ENCODE measurements at places on chromosomes 2 and 18.

DNA sequence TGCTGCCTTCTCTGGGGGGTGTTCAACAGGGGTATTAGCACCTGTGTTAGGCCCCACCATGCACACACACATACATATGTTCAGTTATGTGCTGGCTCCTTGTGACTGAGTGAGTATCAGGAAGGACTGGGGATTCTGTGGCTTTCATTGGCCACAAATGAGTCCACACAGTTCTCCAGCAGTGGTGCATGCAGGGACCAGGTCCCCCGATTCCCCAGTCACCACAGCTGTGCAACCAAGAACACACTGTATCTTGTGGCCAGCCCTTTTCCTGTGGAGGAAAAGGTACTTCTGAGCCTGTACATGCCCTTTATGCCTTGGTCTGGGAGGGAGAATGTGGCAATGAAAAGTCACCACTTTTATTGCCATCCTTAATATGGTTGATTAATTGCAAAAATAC lies 74.9 kb upstream of the KLF7 start:
- DNase-seq = no peak

- DNase-seq = no peak
Observed at GRCh38 chr2:20185176-20186022, 39.5 kb downstream of the SDC1 start.

- no peak for DNase-seq
Observed at GRCh38 chr2:154537843-154538450, 160.5 kb upstream of the KCNJ3 start.

DNA sequence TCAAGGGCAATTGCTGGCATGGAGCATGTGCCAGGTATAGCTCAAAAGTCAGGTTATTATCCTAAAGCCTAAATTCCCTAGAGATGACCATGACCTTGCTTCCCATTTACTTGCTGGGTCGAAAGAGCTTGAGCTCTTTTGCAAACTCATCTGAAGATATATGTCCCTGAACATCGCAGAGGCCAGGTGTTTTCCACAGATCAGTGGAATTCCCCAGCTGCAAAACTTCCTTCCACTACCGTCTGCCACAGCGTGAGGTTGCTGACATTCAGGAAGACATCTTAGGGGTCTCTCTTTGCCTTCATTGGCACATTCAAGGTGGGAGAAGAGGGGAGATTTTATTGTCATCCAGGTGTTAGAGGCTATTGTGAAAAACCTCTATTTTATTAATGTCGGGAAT lies 171.0 kb downstream of the MIB1 start:
- DNase-seq = no peak

DNA sequence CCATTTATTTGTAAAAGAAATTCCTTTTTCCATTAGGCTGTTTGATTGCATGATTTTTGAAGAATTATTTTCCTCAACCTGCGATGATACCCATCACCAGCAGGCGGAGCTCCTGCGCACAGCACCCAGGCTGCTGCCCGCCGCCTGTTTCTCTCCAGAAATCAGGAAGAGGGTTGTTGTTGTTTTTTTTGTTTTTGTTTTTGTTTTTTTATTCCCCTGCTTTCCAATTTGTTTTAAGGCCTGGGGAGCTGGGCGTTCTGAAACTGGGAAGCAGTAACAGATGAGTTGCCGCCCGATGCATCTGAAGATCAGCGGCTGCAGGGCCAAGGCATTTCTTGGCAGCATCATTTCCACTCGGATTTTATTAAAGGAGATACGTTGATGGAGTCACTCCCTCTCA lies 132.1 kb downstream of the MBP start:
- peak; percentile 21 for DNase-seq

DNA sequence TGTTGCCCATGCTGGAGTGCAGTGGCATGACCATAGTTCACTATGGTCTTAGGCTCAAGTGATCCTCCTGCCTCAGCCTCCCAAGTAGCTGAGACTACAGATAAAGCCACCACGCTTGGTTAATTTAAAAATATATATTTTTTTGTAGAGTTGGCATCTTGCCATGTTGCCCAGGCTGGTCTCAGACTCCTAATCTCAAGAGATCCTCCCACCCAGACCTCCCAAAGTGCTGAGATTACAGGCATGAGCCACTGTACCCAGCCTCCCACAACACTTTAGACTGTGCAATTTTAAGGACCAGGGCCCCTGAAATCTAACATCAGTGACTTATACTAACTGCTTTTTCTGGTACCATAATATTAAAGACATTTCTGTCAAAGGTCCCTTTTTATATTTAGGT lies 5.2 kb downstream of the TXNDC2 start:
- no peak for DNase-seq

DNA sequence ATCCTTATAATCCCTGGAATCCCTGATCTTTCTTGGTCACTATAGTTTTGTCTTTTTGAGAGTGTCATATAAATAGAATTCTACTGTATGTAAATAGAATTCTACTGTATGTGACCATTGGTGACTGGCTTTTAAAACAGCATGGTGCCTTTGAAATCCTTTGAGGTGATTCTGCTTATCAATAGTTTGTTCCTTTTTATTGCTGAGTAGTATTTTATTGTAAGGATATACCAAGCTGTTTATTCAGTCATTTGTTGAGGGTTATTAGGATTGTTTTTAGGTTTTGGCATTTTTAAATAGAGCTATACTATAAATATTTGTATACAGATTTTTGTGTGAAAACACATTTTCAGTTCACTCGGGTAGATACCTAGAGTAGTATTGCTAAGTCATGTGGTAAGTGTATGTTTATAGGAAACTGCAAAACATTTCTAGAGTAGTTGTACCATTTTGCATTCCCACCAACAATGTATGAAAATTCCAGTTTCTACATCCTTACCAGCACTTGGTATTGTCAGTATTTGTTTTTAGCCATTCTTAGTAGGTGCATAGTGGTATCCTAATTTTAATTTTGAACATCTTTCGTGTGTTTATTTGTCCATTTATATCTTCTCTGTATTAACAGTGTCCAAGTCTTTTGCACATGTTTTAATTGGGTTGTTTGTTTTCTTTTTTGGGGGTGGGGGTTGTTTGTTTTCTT lies 45.6 kb downstream of the RAB3GAP1 start:
- no peak for DNase-seq

GRCh38 chr2:134411828-134412638 lies 158.2 kb downstream of the MGAT5 start:
- peak; percentile 33 for DNase-seq

DNA sequence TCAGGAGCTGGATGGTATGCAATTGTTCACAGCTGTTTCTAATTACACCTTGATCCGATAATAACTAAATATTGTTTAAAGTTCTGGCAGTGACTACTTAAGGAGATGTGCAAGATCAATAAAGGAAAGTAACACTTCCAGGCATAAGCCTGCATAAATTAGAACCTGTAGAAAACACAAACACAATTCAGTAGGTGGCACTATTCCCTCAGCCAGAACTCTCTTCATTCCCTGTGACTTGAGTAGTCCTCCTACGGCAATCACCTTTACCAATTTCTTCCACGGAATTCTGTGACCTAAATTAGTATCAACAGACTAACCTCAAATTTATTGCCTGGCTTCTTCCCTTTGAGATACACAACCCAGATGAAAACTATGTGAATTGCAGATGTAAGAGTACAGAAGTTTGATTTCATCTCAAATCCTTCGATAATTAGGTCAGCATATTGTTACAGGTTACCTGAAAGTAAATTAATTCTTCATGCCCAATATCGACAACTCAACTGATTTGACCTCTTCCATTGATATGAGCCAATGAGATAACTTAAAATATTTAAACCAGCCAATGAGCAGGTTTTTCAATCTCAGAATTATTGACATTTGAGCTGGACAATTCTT lies 137.8 kb downstream of the PID1 start:
- no peak for DNase-seq

DNA sequence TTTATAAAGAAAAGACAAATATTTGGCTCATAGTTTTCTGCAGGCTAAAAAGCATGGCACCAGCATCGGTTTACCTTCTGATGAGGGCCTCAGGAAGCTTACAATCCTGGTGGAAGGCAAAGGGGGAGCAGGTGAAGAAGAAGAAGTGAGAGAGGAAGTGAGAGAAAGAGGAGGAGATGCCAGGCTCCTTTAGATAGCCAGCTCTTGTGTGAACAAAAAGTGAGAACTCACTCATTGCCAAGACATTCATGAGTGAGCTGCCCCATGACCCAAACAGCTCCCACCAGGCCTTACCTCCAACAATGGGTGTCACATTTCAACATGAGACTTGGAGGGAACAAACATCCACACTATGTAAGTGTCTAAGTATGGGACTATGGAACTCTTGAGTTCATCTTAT lies 14.3 kb downstream of the CCDC150 start:
- DNase-seq = no peak

DNA sequence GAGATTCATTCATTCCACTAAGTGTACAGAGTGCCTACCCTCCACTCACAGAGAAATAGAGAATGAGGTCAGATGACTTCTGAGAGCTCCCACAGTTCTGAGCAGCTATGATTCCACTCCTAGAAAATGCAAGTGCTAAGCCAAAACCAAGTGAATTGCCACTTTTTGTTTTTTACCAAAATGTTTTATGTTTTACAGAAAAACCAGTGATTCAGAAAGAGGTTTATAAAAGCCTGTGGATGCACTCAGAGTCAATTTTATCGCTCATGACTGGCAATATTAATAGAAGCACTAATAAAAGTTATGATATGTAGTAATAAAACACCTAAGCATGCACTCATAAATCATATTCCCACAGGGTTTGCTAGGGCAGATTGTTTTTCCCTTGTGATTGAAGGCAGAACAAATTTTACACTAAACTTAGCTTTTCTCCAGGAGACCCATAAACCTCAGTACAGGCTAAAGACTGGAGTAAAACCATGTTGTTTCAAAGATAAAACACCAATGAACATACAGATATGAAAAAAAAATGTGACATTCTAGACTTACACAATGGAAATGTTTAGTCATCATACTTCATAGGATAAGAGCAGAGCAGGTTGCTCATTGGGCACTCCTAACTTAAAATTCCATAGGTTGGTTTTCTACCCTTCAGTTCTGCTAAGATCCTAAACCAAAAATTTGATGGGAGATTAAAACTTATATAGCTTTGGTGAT lies 67.5 kb downstream of the PDK1 start:
- no peak for DNase-seq

DNA sequence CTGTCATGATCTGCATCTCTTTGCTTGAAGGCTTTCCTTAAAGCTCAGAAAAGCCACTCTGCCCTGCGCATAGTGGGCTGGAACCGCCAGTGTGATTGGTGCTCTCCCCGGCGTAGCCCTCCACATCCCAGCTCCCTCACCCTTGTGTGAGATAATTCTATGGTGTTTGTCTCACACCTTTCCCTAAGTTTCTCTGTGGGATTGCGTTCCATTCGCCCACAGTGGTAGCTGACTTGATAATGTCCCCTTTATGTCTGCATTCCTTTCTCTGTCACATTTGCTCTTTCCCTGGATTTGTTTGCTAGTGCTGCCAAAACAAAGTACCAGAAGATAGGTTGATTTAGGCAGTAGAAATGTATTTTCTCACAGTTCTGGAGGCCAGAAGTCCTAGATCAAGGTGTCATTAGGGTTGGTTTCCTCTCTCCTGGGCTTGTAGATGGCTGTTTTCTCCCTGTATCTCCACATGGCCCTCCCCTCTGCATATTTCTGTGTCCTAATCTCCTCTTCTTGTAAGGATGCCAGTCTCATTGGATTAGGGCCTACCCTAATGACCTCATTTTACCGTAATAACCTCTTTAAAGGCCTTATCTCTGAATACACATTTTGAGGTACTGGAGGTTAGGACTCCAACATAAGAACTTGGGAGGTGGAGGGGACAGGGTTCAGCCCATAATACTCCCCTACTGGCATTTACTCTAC lies 7.4 kb upstream of the TMEM87B start:
- no peak for DNase-seq

- no peak for DNase-seq
Observed at GRCh38 chr2:218364196-218364595, 7.5 kb downstream of the CATIP start.

- DNase-seq = peak; percentile 29
Observed at GRCh38 chr2:11863513-11864328, 117.3 kb downstream of the LPIN1 start.

GRCh38 chr2:45809205-45809604 lies 157.7 kb downstream of the PRKCE start:
- DNase-seq = no peak

DNA sequence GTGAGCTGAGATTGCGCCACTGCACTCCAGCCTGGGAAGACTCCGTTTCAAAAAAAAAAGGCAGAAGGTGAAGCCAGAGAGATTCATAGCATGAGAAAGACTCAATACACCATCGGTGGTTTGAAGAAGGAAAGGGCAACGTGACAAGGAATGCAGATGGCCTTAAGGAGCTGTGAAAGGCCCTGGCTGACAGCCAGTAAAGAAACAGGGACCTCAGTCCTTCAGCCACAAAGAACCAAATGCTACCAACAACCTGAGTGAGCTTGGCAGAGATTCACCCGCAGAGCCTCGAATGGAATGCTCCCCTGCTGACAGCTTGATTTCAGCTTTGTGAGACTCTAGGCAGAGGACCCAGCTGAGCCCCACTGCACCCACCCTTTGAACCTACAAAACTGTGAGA lies 154.9 kb upstream of the NDUFV2 start:
- DNase-seq = no peak

DNA sequence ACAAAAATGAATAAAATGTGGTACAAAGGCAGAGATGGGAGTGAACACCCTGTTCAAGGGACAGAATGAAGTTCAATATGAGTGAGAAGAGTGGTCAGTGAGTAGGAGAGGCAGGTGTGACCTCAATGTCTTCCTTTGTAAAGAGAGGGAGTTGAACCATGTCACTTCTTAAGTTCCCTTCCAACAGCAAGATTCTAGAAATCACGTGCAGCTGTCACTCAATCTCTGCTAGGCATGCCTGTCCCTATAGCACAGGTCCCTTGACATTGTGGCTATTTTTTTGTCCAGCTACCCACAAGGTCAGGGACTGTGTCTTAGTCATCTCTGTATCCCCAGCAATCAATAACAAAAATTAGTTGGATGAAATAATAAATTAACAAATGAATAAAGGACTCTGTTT lies 66.9 kb downstream of the VSNL1 start:
- DNase-seq = no peak

Data from stimulated activated CD8-positive, alpha-beta memory T cell treated with anti-CD3 and anti-CD28 coated beads, Interleukin-4, amount 100 ng/mL, for 1 hour (primary cell).